ENCODE measurements at places on chromosomes 7 and 10.

- no peak for DNase-seq
Observed at GRCh38 chr10:112215342-112215774, 31.8 kb upstream of the GPAM start.

DNA sequence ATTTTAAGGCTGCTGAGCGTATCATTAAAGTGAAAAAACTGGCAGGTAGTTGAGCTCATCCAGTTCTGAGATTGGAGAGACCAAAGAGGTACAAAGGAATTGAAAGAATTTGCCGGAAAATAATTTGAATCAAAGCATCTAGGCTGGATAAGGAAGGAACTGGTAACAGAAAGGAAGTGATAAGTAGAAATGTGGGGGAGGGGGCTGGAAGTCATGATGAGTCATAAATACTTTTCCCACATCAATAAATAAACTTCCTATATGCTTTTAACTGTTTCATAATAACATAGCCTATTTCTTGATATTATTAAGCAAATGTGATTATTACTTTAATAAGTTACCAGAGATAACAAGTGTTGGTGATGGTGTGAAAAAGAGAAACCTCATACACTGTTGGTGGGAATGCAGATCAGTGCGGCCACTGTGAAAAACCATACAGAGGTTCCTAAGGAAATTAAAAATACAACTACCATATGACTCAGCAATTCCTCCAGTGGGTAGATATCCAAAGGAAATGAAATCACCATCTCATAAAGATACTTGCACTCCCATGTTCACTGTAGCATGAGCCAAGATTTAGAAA lies 27.0 kb downstream of the ZNF438 start:
- no peak for DNase-seq

- no peak for DNase-seq
Observed at GRCh38 chr10:75740541-75740940, 309.1 kb downstream of the LRMDA start.

- DNase-seq: no peak
Observed at GRCh38 chr10:2978111-2978510, 89.2 kb upstream of the PFKP start.

DNA sequence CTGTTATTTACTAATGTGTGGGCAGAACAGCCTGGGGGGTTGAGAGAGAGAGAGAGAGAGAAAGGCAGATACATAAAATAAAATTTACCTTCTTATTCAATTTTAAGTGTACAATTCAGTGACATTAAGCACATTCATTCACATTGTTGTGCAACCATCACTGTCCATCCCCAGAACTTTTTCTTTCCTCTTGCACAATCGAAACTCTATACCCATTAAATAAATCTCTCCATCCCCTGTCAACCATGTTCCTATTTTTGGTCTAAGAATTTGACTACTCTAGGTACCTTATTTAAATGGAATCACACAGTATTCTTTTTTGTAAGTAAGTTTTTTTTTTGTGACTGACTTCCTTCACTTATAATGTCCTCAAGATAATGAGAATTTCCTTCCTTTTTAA lies 181.6 kb downstream of the SND1 start:
- DNase-seq: no peak

All from nephron progenitor cell (in vitro differentiated cells).